Central memory CD4-positive, alpha-beta T cell (primary cell): ENCODE measurements at places on chromosomes 2 and 18.

- DNase-seq: no peak
Measured at GRCh38 chr18:40250236-40250635, 1704.8 kb upstream of the PIK3C3 start.

GRCh38 chr18:7482342-7482741, 84.8 kb upstream of the PTPRM start:
- no peak for DNase-seq

GRCh38 chr2:25177211-25177611, 8.8 kb upstream of the POMC start:
- DNase-seq: no peak

- DNase-seq: no peak
Measured at GRCh38 chr2:193895226-193895625, 1700.5 kb upstream of the TMEFF2 start.

DNA sequence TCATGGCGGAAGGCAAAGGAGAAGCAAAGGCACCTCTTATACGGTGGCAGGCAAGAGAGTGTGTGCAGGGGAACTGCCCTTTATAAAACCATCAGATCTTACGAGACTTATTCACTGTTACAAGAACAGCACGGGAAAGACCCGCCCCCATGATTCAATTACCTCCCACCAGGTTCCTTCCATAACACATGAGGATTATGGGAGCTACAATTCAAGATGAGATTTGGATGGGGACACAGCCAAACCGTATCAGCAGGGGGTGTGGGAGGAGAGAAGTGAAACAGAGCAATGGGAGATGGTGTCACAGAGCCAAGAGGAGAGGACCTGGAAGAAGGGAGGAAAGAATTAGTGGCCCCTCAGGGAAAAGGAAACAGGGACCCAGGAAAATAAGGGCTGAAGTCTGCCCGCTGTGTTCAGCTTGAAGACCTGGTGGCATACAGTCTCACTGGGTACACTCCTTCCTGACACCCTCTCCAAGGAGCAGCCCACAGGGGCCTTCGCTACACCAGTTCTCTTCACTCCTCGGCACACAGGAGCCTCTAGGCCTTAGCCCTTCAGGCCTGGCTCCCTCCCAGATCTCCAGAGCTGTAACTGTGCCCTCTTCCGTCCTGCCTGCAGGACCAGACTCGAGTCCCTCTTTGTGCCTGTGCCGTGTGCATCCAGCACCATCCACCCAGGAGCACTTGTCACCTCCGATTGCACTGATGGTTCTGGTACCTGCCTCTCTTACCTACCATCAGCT, 262.1 kb downstream of the EIPR1 start:
- no peak for DNase-seq

- no peak for DNase-seq
Measured at GRCh38 chr2:72220170-72220569, 72.5 kb upstream of the CYP26B1 start.
